ENCODE measurements at places on chromosomes 4 and X.

DNA sequence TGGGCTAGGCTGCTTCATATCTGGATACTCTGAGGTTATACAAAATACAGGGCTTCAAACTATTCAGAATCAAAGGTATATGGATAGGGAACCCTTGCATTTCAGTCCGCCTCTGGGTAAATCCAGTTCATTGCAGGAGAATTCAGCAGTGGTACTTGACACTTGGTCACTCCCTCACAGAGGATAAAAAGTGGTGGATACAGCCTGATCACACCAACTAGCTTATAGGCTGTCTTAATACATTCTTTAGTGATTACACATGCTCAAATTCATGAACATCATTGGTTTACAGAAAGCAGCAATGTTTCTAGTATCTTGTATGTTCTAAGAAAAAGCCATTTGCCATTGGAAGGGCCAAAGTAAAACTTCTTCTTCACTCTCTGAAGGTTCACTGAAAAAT is 104.8 kb upstream of the PDE5A start:
- no peak for DNase-seq

- DNase-seq: no peak
These were observed 231.1 kb downstream of the ARAP2 start for GRCh38 chr4:36013206-36013605.

DNA sequence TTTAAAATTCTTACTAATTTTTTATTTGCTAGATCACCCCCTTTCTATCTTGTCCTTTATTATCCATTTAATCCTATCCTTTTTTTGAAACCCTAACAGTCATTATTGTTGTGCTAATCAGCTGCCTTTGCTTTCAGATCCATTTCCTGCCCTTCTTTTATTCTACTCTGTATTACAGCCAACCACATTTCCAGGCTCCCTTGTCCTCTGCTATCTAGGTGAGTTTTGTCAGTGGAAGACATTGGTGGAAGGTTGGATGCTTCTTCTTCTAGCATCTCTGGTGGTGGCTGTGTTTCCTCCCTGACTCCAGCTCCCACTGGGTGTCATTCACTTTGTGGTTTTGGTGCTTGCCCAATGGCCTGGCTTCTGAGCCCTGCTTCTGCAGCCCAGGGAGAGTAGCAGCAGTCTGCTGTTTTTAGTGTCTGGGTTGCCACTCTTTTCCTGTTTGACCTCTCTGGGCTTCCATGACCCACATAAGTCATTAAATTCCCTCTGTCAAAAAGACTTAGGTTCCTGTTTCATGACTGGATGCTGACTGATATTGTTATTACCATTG is 225.2 kb upstream of the PGRMC2 start:
- no peak for DNase-seq

DNA sequence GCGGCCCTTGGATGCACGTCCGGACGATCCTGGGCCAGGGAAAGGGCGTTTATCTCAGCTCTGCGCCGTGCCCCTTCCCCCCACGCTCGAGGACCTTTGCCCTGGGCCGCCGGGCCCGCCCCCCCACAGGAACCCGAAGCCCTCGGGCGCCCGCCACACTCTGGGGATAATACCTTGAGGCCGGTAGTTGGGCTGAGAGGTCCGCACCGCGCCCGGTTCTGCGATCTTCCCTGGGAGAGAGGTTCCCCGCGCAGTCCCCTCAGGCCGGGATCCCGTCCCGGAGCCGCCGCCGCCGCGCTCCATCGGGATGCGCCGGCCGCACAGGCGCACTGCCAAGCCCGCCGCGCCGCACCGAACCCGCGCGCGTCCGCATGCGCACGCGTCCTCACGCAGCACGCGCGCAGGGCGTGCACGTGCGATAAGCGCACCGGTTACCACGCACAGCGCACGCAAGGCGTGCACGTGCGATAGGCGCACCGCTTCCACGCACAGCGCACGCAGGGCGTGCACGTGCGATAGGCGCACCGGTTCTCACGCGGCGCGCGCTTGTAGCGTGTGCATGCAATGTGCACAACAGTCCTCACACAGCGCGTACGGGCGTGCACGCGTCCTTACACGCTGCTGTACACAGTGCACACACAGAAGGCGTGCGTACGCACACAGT is at the start of gene MAP7D2:
Gene MAP7D2 (minus strand): TSS at position 331 of the 664 bp plus-strand sequence. CDS start 28 bp downstream, at position 303.
- no peak for DNase-seq

- no peak for DNase-seq
These were observed 166.4 kb upstream of the PTCHD1 start for GRCh38 chrX:23168291-23168690.

DNA sequence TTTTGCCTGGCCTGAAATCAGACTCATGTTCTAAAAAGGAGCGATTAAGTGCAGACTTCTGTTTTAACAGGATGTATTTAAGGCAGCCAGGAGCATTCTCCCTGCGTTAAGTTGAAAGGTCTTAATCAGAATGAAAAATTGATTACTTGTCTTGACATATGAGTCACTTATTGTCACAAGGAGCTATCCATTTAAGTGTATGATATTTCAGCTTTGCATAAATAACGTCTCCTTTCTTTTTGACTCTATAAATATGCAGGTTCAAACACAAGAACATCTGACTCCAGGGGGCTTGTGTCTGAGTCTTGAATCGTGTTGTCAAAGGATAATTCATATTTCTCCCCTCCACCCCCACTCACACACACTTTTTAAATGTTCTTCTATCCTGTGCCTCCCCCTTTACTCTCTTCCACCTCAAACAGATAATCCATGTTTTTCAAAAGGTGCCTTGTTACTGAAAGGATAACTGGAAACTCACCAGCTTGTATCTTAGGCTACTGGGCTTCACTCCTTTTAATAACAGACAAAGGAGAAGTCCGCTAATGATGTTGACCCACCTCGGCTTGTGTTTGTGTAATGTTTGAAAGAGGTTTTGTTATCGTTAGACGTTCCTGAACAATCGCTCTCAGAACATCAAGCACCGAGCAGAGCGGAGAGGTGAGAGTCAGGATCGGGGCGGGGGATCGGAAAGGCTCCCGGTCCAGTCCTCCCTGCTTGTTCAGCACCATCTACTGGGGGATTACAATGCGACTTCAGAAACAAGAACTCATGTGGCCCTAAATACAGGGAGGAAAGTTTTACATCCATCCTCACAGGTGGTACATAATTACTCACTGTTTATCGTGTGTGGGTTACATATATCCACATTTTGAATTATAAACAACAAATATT is 107.5 kb upstream of the RPL34 start:
- DNase-seq: peak; percentile 9

- DNase-seq: no peak
These were observed 6.0 kb upstream of the SH3TC1 start for GRCh38 chr4:8192748-8193738.

GRCh38 chr4:7365462-7366179 is 69.1 kb downstream of the PSAPL1 start:
- DNase-seq: no peak

GRCh38 chrX:10781847-10782530 is 161.6 kb upstream of the MID1 start:
- no peak for DNase-seq

- no peak for DNase-seq
These were observed 19.8 kb downstream of the GBA3 start for GRCh38 chr4:22712529-22712928.

- DNase-seq: no peak
These were observed 239.6 kb upstream of the TRAM1L1 start for GRCh38 chr4:117324851-117325491.

- DNase-seq: no peak
These were observed 27.5 kb upstream of the MXD4 start for GRCh38 chr4:2289311-2289954.

DNA sequence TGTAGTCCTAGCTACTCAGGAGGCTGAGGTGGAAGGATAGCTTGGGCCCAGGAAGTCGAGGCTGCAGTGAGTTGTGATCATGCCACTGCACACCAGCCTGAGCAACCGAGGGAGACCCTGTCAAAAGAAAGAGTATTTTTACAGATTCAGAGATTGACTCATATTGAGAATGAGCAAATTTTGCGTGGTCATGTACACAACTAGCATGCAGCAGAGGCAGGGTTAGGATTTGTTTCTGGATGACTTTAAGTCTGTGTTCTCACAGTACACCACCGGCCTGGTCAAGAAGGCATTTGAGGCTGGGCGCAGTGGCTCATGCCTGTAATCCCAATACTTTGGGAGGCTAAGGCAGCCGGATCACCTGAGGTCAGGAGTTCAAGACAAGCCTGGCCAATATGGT is 44.8 kb upstream of the CBR4 start:
- no peak for DNase-seq

DNA sequence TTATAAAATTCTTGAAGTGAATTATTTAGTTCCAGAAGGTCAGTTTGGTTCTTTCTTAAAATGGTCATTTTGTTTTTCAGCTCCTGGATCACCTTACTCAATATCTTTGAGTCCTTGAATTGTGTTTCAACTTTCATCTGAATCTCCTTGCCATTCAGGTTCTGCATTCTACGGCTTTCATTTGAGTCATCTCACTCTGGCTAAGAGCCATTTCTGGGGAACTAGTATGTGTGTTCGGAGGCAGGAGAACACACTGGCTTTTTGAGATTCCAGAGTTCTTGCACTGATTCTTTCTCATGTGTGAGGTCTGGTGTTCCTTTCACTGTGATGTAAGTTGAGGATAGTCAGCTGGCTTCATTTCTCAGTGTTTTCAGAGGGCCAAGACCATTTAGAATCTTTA is 708.4 kb upstream of the FRG1 start:
- DNase-seq: no peak

DNA sequence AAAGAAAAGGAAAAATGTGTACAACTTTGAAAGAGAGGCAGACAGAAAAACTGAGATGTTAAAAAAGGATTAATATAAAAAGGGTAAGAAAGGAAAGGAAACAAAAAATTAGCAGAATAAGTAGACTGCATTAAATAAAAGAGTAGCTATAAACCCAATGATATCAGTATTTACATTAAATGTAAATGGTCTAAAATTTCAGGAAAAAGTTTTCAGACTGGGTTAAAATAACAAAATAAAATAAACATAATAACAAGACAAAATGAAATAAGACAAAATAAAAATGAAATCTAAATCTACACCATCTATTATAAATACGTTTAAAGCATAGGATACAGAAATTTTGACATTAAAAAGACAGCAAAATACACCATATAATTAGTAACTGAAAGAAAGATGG is 199.0 kb downstream of the HTR2C start:
- no peak for DNase-seq

GRCh38 chrX:96710031-96710430 is 25.4 kb downstream of the DIAPH2 start:
- DNase-seq: no peak
